ENCODE measurements at places on chromosomes 12 and 14. TPM values are rescaled to one million over a fixed set of nuclear protein-coding genes. Genes with fewer than 3 reads are reported as not detected.

DNA sequence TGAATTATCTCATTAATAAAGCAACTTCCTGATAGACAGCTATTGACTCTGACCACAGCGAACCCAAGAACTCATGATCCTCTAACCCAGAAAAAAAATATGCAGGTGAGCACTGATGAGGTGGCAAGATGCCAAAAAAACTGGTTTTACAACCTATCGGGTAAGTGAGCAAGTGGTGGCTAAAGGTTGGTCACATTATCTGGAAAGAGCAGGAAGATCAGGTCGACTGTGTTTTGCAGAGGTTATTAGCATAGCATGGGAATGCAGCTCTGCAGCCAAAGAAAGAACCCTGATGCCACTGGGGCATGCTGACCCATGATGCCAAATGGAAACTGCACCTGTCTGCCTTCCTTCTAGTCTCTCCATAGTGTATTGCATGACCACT is 23.5 kb downstream of the BHLHE41 start:
- DNase-seq = peak; percentile 48
- no peaks in the 10 kb centered on the region for H3K27me3 ChIP-seq
- no peak overlapping the region for H3K27ac ChIP-seq
- peaks cover 14% of the 10 kb centered on the region for H3K4me1 ChIP-seq
- no peaks in the 10 kb centered on the region for H3K36me3 ChIP-seq

DNA sequence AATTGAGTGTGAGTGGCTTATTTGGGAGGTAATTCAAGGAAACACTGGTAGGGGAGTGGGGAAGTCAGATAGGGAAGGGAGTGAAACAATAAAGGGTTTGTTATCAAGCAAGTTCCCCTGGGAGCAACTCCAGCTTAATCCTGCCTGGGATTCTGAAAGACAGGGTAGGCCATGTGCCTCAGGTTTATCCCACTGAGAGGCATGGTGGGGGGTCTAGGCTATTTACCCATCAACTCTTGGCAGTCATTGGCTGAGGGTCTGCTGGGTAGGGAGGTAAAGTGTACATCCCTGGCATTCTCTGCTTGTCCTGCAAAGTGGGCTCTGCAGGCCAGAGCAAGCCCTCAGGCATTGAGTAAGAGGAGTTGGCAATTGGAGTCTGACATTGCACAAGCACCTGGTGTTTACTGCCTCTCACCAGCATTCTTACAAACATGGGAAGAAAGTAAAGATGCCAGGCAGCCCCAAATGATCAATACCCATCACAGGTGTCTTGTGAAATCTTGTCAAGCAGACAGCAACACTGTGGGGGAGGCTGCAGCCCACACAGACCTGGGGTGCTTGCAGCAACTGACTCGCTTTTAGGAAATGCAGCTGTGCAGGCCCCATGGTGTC is 169.3 kb downstream of the KTN1 start:
- no peaks in the 10 kb centered on the region for H3K27me3 ChIP-seq
- no peak overlapping the region for H3K4me3 ChIP-seq
- H3K4me1 ChIP-seq = peaks cover 10% of the 10 kb centered on the region
- no peak overlapping the region for H3K27ac ChIP-seq
- DNase-seq = no peak
- H3K36me3 ChIP-seq = no peaks in the 10 kb centered on the region

DNA sequence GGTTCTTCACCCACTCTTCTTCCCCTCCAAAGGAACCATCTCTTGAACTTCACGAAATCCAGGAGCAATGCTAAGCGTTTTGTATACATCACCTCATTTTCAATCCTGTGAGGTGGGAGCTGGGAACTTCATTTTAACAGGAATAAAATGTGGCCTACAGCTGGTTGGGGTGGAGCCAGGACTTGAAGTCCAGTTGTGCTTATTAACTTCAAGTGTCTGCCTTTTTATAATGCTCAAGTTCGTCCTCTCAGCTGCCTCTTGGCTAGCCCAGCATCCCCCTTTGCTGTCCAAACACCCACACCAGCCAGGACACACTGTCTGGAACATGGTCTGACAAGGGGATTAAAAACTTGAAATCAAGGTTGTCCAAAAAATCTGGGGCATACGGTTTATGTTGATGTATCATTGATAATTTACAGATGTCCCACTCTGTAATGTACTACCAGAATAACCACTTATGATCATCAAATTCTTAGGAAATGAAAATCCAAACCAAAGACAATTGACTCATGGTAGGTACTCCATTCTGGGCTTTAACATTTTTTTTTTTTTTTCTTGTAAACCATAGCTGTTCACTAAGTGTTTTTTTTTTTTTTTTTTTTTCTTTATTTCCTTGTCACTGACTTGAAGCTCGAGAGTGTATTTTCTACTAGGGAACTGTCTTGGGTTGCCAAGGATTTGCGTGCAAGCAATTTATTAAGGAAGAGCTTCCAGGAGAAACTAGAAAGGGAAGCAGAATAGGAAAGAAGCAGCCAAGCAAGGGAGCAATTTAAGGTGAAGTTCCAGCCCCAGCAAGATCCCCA is 252.3 kb downstream of the EFCAB11 start:
- H3K4me1 ChIP-seq = peaks cover 20% of the 10 kb centered on the region
- H3K27me3 ChIP-seq = no peaks in the 10 kb centered on the region
- peak; percentile 22 for DNase-seq
- peak overlapping the region; percentile 80 for H3K27ac ChIP-seq
- H3K4me3 ChIP-seq = peak overlapping the region; percentile 60

- DNase-seq = no peak
- H3K4me3 ChIP-seq = no peak overlapping the region
- no peaks in the 10 kb centered on the region for H3K36me3 ChIP-seq
- peaks cover 3% of the 10 kb centered on the region for H3K4me1 ChIP-seq
Measured at GRCh38 chr14:60637479-60638315, 11.6 kb downstream of the SIX1 start.

GRCh38 chr14:89241934-89242651 is 174.9 kb downstream of the FOXN3 start:
- H3K36me3 ChIP-seq = no peaks in the 10 kb centered on the region
- no peaks in the 10 kb centered on the region for H3K27me3 ChIP-seq
- no peak for DNase-seq
- no peaks in the 10 kb centered on the region for H3K4me1 ChIP-seq
- no peak overlapping the region for H3K27ac ChIP-seq

DNA sequence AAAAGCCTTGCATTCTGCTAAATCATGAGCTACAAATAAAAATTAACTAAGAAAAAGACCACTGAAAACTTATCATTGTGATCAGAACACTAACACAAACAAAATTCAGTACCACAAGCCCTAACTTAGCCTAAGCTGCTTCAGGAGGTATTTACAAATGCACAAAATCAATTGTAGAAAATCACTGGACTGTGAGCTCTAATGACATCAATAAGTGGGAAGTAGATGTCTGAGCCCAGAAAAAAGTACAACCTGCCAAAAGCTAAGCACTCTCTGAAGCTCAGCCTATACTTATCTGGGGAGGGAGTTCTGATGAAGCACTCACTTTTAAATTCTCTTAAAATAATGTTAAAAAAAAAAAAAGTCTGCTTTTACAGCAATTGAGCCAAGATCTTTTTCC is 92.9 kb downstream of the SLCO1B1 start:
- H3K36me3 ChIP-seq = no peaks in the 10 kb centered on the region
- no peak overlapping the region for H3K4me3 ChIP-seq
- no peaks in the 10 kb centered on the region for H3K4me1 ChIP-seq
- no peak for DNase-seq
- H3K27me3 ChIP-seq = no peaks in the 10 kb centered on the region

GRCh38 chr12:69701826-69702225 is 2.7 kb upstream of the BEST3 start:
- DNase-seq = no peak
- no peak overlapping the region for H3K27ac ChIP-seq
- H3K4me3 ChIP-seq = no peak overlapping the region
- no peaks in the 10 kb centered on the region for H3K27me3 ChIP-seq
- no peaks in the 10 kb centered on the region for H3K36me3 ChIP-seq

Gene RNU4-1
- total RNA-seq = under 0.01 TPM

GRCh38 chr12:19506497-19506896 is 67.2 kb downstream of the AEBP2 start:
- no peaks in the 10 kb centered on the region for H3K36me3 ChIP-seq
- H3K4me3 ChIP-seq = no peak overlapping the region
- no peak for DNase-seq
- H3K27ac ChIP-seq = no peak overlapping the region
- no peaks in the 10 kb centered on the region for H3K4me1 ChIP-seq

Gene ALX1
- total RNA-seq = not detected

Gene GZMB
- not detected for total RNA-seq

Gene KRT6C
- total RNA-seq = not detected

DNA sequence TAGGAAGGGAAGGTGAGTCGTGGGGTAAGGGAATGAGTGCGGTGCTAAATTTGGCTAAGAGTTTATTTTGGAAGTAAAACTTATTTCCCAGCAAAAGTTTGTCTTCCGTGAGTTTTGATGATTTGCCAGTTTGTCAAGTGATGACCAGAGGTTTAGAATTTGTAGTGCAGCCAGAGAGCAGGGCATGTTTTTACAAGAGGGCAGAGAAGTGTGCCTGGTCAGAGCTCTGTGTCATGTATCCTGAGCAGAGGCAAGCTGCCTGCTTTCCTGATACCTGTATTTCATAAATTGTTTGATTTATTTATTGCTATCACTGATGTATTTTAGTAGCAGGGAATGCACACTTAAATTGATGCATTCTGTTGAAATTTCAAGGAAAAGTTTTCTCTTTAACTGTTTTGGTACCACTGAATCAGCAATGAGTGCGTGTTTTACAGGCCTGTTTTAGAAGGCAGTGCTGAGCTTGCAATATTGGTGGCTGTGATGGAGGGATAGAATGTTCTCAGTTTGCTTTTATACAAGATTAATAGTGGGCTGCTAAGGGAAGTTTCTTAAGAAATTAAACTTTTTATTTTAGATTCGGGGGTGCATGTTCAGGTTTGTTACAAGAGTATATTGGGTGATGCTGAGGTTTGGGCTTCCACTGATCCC is 19.7 kb upstream of the RD3L start:
- H3K4me1 ChIP-seq = no peaks in the 10 kb centered on the region
- H3K4me3 ChIP-seq = no peak overlapping the region
- no peaks in the 10 kb centered on the region for H3K36me3 ChIP-seq
- no peak overlapping the region for H3K27ac ChIP-seq
- H3K27me3 ChIP-seq = peaks cover 6% of the 10 kb centered on the region
- no peak for DNase-seq

Gene SLCO1B1
- not detected for total RNA-seq

GRCh38 chr12:26803552-26803951 is 29.4 kb downstream of the ITPR2 start:
- no peak for DNase-seq
- no peaks in the 10 kb centered on the region for H3K27me3 ChIP-seq
- no peak overlapping the region for H3K4me3 ChIP-seq
- H3K4me1 ChIP-seq = peaks cover 4% of the 10 kb centered on the region

GRCh38 chr12:1594006-1594260 is 448 bp downstream of the FBXL14 start:
- H3K36me3 ChIP-seq = no peaks in the 10 kb centered on the region
- DNase-seq = no peak
- no peaks in the 10 kb centered on the region for H3K27me3 ChIP-seq
- peak overlapping the region; percentile 79 for H3K4me3 ChIP-seq

DNA sequence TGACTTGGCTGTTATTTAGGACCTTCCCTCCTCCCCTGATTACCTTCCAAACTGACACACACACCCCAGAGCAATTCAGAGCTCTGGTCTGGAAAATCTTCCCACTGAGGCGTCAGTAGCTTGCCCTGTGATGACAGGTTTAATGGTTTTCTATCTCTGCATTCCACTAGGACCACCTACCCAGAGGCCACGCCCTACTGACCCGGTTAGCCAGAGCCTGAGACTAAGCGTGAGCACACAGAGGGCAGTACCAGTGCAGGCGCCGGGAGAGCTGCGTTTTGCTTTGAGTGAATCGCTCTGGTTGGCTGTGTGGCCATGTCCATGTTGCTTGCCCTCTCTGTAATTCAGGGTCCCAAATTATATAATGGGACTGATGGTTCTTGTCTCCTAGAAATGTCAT is 36.2 kb upstream of the ATP2A2 start:
- H3K4me1 ChIP-seq = peaks cover 26% of the 10 kb centered on the region
- H3K4me3 ChIP-seq = no peak overlapping the region
- H3K36me3 ChIP-seq = no peaks in the 10 kb centered on the region
- H3K27me3 ChIP-seq = no peaks in the 10 kb centered on the region

DNA sequence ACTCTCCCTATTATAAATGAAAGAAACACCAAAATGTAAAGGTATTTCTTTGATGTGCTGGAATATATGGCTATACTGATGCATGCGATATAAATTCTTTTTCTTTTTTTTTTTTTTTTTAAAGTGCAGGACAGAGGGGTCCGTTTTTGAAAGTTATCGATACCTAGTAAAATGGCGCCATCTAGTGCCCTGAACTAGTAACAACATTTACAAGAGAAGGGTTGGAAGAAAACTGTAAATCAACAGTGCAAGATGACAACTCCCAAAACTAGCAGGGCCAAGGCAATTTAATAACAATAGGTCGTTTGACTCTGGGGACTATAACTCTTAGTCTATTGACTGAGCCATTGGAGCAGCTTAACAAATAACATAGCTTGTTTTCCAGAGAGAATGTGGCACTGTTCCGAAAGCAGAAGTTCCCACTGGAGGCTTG is 137.7 kb downstream of the SPTSSA start:
- no peak overlapping the region for H3K4me3 ChIP-seq
- peaks cover 8% of the 10 kb centered on the region for H3K4me1 ChIP-seq
- peak overlapping the region; percentile 55 for H3K27ac ChIP-seq
- H3K36me3 ChIP-seq = no peaks in the 10 kb centered on the region
- DNase-seq = peak; percentile 12
- H3K27me3 ChIP-seq = no peaks in the 10 kb centered on the region

Gene RNFT2
- total RNA-seq = 0.20 TPM

- no peaks in the 10 kb centered on the region for H3K27me3 ChIP-seq
- DNase-seq = no peak
- H3K4me3 ChIP-seq = no peak overlapping the region
- H3K4me1 ChIP-seq = no peaks in the 10 kb centered on the region
Measured at GRCh38 chr14:96217376-96217913, 12.8 kb downstream of the BDKRB2 start.

Gene GLT1D1
- not detected for total RNA-seq

- no peak overlapping the region for H3K27ac ChIP-seq
- no peaks in the 10 kb centered on the region for H3K36me3 ChIP-seq
- no peaks in the 10 kb centered on the region for H3K27me3 ChIP-seq
- H3K4me3 ChIP-seq = no peak overlapping the region
- no peak for DNase-seq
Measured at GRCh38 chr14:49881350-49882001, 11.4 kb upstream of the ARF6 start.

Gene RIN3
- total RNA-seq = 23.6 TPM

- no peaks in the 10 kb centered on the region for H3K4me1 ChIP-seq
- no peak overlapping the region for H3K4me3 ChIP-seq
- no peak overlapping the region for H3K27ac ChIP-seq
- no peaks in the 10 kb centered on the region for H3K36me3 ChIP-seq
- H3K27me3 ChIP-seq = no peaks in the 10 kb centered on the region
Measured at GRCh38 chr14:78746086-78746595, 576.0 kb downstream of the NRXN3 start.

Gene RPS6KL1
- total RNA-seq = not detected

DNA sequence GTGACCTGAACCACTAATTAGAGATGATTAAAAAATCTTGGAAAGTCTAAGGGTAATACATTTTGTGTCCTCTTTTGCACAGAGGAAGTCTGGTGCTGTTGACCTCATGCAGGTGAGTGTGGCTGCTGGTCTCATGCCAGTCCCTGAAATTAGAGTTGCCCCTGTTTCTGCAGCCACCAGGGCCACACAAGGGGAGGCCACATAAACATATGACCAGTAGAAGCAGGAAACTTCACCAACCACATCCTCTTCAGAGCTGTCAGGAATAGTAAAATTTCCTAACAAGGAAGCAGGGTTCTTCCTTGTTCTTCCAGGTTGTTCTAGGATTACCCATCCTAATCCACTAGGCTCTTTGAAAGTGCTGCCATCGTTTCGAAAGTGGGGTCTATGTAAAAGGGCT is 28.3 kb downstream of the PSMA6 start:
- no peak overlapping the region for H3K27ac ChIP-seq
- DNase-seq = no peak
- no peaks in the 10 kb centered on the region for H3K27me3 ChIP-seq

All from transverse colon (tissue), 4 donors.